ENCODE measurements at places on chromosomes 11 and 22. TPM values are rescaled to one million over a fixed set of nuclear protein-coding genes. Genes with fewer than 3 reads are reported as not detected.
A peak's percentile ranks its signal among the peaks of the same experiment; 100 is the strongest.

Gene TMPRSS5
- 0.07 TPM for total RNA-seq

Gene MYRF
- total RNA-seq: 16.6 TPM

Gene APOA4
- not detected for total RNA-seq

GRCh38 chr11:85590848-85591483 lies 36.2 kb downstream of the DLG2 start:
- peak; percentile 4 for DNase-seq

DNA sequence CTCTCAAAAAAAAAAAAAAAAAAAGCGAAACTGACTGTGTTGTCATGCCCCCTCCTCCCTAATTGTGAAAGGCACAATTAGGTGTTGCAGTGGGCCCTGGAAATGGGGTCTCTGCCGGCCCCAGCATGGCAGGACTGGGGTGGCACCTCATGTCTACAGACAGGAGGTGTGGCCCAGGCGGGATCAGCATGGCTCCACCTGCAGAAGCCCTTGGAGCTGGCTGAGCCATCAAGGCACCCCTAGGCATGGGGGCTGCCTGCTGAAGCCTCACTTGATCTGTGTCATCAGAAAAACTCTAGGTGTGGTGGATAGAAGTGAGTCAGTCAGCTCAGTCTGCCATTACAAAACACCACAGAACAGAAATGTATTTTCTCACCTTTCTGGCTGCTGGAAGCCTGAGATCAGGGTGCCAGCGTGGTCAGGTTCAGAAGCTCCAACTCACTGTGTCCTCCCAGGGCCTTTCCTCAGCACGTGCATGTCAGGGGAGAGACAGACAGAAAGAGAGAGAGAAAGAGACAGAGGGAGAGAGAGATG lies 10.1 kb upstream of the B4GALNT4 start:
- no peak for DNase-seq

Data from kidney epithelial cell (primary cell).